ENCODE measurements at places on chromosomes 1 and 21. TPM values are rescaled to one million over a fixed set of nuclear protein-coding genes. Genes with fewer than 3 reads are reported as not detected.

AHCTF1 gene
- 28.4 TPM for total RNA-seq

PROX1 gene
- 0.07 TPM for total RNA-seq

SLC22A15 gene
- 1.0 TPM for total RNA-seq

ADAMTS5 gene
- not detected for total RNA-seq

SYPL2 gene
- 0.12 TPM for total RNA-seq

UBQLN4 gene
- total RNA-seq: 34.3 TPM

S100A3 gene
- 115 TPM for total RNA-seq

TNFRSF18 gene
- 0.17 TPM for total RNA-seq

S100A7A gene
- total RNA-seq: not detected

CCT3 gene
- total RNA-seq: 401 TPM

LCE2B gene
- not detected for total RNA-seq

HSPA6 gene
- 1.4 TPM for total RNA-seq

GIPC2 gene
- 0.07 TPM for total RNA-seq

DMRTA2 gene
- total RNA-seq: 0.13 TPM

CFAP107 gene
- not detected for total RNA-seq

OR2T33 gene
- not detected for total RNA-seq

CFHR5 gene
- not detected for total RNA-seq

IFI44L gene
- total RNA-seq: not detected

IFFO2 gene
- total RNA-seq: 7.3 TPM

FRRS1 gene
- 2.2 TPM for total RNA-seq

RHD gene
- total RNA-seq: not detected

TRAPPC3 gene
- 80.2 TPM for total RNA-seq

HUNK gene
- 1.2 TPM for total RNA-seq

OR2L13 gene
- not detected for total RNA-seq

C1orf210 gene
- not detected for total RNA-seq

CD1C gene
- total RNA-seq: not detected

TRAF3IP3 gene
- not detected for total RNA-seq

EVA1C gene
- total RNA-seq: 58.0 TPM

OPRD1 gene
- total RNA-seq: not detected

LCE2C gene
- total RNA-seq: not detected

UROD gene
- 46.1 TPM for total RNA-seq

LAX1 gene
- not detected for total RNA-seq

LRRC42 gene
- total RNA-seq: 30.0 TPM

FCRL6 gene
- not detected for total RNA-seq

RGS7 gene
- not detected for total RNA-seq

CELA3A gene
- total RNA-seq: not detected

AIRE gene
- not detected for total RNA-seq

SH2D1B gene
- 0.12 TPM for total RNA-seq

ACOT11 gene
- 2.1 TPM for total RNA-seq

FCMR gene
- total RNA-seq: 5.1 TPM

AMY1A gene
- not detected for total RNA-seq

FHAD1 gene
- total RNA-seq: 0.60 TPM

DISC1 gene
- 0.18 TPM for total RNA-seq

PLOD1 gene
- 90.6 TPM for total RNA-seq

RAD54L gene
- 10.5 TPM for total RNA-seq

RRP15 gene
- 25.9 TPM for total RNA-seq

MTARC2 gene
- total RNA-seq: 8.8 TPM

OR2M3 gene
- not detected for total RNA-seq

BMP8B gene
- 5.3 TPM for total RNA-seq

AMY2A gene
- not detected for total RNA-seq

GBP2 gene
- 0.66 TPM for total RNA-seq

GNAT2 gene
- total RNA-seq: 0.09 TPM

OR2M7 gene
- total RNA-seq: not detected

JAM2 gene
- not detected for total RNA-seq

Measured in A549 treated with Hydrocortisone at 1 μM for 4 hours (cell line).